ENCODE measurements at places on chromosomes 11 and 22.

DNA sequence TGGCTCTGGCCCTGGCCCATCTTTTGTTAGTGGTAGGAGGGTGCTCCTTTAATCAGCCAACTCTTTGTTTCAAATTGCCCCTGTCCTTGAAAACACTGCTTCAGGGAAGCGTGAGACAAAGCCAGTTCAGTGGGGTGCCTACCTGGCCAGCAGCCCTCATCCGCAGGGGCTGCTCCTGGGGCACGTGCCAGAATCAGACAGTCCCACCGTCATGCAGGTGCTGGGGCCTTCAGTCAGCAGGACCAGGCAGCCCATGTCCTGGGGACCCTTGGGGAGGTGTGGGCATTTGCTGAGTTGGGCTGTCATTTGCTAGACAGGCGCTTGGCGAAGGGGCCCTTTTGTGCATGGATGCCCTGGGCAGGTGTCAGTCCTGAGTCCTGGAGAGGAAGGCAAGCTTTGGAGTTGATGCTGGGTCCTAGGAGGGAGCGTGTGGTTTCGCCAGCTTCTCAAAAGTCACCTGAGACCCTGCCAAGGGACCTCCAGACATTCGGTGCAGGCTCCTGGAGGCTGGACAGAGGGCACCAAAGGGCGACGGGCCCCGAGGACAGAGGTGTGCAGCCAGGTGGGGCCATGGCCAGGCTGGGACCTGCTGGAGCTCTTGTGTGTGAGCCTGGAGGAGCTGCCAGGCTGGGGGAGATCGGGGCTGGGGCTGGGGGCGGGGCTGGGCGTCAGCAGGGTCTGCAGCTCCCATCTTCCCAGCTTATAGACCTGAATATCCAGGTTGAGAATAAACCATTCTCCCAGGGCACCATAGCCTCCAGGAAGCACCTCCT is 15.0 kb upstream of the RTN4R start:
- DNase-seq = no peak

DNA sequence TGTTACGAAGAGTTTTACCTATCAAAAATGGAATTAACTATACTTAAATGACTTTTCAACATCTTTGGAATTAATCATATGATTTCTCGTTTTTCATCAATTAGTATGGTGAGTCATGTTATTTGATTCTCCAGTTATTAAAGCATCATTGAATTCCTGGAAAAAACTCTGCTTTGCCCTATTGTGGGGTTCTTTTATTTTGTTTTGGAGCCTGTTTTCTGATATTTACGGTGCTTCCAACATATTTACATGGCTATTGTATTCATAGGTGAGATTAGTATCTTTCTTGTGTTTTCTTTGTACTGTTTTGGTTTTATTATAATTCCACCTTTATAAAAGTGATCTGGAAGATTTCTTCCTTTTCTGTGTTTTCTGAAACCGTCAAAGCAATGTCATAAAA is 902.7 kb downstream of the TBC1D22A start:
- no peak for DNase-seq

DNA sequence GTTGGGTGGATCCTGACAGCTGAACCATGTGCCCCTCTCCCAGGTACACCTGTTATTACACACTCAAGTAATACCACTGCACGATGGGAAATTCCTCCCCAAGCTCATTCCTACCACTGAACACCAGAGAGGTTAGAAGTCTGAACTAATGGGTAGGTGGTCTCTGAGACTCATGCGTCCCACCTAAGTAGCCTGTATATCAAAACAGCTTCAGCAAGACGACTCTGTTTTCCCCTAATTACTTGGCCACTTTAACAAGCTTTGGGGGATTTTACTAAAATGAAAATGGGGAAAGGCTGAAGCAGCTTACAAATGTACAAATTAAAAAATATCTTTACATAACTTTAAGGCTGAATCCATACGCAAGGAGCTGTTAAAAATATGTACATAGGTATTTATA is 29.4 kb downstream of the LGR4 start:
- DNase-seq = no peak

GRCh38 chr11:14703731-14704130 is 60.1 kb downstream of the PDE3B start:
- DNase-seq = no peak

- DNase-seq = no peak
These were observed 913.0 kb upstream of the CNTN5 start for GRCh38 chr11:98107736-98108135.

- DNase-seq = no peak
These were observed 15.8 kb downstream of the CDKN1C start for GRCh38 chr11:2869561-2870427.

DNA sequence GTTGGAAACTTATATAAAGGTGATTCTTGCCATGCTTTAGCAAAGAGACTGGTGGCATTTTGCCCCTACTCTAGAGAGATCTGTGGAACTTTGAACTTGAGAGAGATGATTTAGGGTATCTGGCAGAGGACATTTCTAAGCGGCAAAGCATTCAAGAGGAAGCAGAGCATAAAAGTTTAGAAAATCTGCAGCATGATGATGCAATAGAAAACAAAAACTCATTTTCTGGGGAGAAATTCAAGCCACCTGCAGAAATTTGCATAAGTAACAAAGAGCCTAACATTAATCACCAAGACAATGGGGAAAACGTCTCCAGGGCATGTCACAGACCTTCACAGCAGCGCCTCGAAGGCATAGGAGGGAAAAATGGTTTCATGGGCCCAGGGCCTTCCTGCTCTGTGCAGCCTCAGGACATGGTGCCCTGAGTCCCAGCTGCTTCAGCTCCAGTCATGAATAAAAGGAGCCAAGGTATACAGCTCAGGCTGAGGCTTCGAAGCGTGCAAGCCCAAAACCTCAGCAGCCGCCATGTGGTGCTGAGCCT is 83.4 kb downstream of the MRTFA start:
- no peak for DNase-seq

DNA sequence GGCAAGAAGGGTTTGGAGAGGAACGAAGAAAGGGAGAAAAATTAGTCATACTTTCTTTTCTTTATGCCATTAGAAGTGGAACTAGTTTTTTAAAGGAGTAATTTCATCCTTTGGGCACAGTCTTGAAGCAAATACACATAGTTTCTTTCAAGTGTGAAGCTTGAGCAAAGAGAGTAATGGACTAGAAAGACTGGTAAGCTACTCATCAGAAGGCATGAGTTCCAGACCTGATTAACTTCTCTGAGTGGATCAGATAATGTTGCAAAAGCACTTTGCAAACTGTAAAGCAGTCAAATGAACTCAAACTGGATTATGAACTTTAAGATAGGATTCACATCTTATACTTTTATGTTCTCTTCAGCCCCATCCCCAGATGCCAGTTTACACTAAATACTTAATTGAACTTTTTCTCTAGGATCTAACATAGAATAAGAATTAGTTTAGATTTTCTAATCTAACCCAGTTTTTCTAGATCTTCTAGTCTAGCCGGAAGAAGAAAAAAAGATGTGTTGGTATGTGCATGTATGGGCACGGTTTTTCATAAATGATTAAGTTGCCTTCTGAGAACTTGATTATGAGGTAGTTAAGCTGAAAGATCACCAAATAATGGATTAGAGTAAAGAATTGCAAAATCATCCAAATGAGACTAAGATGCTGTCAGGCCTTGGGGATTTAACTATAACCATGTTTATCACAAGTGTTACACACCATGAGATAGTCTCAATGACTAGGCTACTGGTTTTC is 2.5 kb downstream of the DDIAS start:
- DNase-seq = no peak

DNA sequence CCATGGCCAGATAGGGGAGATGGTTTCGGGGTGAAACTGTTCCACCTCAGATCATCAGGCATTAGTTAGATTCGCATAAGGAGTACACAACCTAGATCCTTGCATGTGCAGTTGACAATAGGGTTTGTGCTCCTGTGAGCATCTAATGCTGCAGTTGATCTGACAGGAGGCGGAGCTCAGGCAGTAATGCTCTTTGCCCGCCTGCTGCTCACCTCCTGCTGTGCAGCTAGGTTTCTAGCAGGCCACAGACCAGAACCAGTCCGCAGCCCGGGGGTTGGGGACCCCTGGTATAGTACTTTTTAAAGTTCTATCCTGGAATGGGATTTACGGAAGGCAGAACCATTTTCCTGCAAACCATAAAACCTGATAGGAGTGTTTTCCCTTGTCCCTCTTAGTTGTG is 54.6 kb downstream of the POLD3 start:
- DNase-seq = no peak

GRCh38 chr11:66178871-66179270 is 89.6 kb upstream of the RAB1B start:
- no peak for DNase-seq

DNA sequence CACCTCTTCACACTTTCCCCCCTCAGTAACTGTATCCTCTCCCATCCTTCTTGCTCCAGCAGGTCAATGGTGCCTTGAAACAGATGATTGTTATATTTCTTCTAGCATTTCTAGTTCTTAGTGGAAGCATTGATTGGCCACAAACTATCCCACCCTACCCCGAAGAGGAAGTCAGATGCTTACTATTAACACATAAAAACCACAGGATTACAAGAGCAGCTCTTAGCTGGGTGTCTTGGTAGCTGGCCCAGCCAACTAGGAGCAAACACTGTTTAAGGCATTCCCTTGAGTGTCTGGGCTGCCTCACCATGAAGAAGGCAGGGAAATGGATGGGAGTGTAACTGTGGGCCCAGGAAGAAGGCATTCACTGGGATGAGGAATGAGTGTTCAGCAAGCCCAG is 176.6 kb downstream of the GRIK4 start:
- no peak for DNase-seq

DNA sequence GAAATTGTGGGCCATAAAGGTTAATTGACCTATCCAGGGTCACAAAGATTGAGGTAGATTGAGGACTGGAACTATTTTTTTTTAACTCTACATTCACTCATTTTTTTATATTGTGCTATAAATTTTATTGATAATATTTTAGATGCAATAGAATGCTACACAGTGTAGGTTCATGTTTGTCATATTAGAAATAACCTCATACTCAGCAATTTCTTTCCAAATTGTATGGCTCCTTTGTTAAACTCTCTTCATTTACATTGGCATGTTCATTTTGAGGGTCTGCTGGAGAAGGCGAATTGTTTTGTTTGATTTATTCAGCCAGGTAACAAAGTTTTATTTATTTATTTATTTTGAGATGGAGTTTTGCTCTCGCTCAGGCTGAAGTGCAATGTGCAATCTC is 44.6 kb downstream of the UVRAG start:
- DNase-seq = no peak

DNA sequence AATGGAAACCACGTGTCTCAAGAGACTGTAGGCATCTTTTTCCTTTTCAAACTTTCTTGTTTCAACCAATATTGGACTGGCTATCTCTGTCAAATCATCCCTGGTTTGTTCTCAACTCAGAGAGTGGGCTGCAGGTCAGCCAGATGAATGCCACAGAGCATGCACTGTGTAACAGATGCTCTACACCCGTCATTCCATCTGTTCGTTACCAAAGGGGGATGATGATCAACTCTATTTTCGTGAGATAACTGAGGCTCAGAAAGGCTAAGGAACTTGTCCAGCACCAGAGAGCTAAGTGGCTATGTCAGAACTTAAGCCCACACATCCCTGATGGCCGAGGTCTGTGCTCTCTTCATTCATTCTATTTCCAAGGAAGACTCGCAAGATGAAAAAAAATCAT is 42.1 kb downstream of the SLC1A2 start:
- no peak for DNase-seq

DNA sequence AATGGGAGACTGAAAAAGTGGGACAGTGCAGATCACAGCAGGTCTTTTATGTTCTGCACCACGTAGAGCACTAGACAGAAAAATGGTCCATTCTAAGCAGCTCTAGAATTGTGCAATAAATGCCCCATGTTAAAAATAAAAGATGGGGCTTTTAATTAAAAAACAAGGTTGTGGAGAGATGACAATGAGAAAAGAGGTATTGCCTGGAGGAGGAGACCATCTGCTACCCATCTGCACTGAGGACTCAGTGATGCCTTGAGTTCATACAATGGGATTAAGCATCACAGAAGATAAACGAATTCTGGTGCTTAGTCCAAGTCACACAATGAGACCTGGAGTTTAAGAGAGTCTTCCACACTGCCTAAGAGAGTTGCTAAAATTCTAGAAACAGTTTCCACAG is 73.6 kb downstream of the PAK1 start:
- DNase-seq = no peak

- no peak for DNase-seq
These were observed 98.5 kb downstream of the TSPAN18 start for GRCh38 chr11:44825058-44825785.

DNA sequence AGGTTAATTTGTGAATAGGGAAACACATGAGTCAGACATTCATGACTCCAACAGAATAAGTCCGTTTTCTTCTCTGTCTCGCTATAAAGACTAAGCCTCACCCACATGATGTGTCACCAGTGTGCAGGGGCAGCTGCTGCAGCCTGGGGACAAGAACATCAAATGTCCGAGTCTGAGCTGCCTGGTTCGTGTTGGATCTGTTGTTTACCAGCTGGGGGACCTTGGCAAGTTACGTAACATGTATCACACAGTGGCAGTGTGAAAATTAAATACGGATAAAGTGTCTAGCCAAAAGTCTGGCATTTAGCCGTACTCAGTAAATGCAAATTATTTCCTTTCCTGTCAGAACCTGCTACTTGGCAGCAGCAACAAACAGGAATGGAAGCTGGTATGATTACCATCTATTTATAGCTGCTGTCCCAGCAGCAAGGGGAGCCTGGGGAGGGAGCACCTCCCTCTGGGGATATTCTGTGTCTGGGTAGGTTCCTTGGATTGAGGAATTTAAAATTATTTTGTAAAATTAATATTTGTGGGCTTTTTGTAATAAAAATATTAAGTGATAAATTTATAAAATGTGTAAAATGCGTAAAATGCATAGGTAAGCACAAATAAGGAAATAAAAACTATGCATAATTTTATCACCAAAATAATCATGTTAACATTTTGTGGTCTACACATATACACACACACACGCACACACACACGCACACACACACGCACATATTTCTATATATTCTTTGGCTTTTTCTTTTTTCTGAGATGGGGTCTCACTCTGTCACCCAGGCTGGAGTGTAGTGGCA is 1.3 kb upstream of the CLDN25 start:
- no peak for DNase-seq

DNA sequence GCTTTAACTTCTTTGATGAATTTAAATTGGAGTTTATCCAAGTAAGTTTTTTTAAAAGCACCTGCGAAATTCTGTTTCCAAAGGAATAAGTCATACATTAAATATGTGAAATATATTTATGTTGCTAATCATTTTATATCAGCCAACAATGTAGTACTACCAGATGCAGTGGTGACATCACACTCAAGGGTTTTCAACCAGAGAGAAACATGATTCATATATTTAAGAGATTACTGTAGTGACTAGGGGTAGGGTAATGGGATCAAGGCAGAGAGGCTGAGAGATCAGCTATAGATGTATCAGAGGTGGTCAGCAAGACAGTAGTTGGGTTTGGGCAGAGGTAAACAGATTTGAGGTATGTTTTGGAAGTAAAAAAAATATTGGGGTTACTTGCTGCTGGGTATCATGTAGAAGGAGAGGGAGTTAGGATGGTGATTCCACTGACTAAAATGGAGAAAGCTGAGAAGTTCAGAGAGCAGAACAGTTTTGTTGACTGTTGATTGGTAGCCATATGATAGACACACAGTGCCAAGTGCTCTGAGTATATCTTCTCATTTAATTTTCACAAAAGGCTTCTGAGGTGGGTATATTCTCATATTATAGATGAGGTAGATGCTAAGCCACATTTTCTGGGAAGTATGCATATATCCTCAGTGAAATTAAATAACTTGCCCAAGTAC is 39.4 kb downstream of the CEP57 start:
- no peak for DNase-seq
